ENCODE measurements at places on chromosomes 1 and 21.

DNA sequence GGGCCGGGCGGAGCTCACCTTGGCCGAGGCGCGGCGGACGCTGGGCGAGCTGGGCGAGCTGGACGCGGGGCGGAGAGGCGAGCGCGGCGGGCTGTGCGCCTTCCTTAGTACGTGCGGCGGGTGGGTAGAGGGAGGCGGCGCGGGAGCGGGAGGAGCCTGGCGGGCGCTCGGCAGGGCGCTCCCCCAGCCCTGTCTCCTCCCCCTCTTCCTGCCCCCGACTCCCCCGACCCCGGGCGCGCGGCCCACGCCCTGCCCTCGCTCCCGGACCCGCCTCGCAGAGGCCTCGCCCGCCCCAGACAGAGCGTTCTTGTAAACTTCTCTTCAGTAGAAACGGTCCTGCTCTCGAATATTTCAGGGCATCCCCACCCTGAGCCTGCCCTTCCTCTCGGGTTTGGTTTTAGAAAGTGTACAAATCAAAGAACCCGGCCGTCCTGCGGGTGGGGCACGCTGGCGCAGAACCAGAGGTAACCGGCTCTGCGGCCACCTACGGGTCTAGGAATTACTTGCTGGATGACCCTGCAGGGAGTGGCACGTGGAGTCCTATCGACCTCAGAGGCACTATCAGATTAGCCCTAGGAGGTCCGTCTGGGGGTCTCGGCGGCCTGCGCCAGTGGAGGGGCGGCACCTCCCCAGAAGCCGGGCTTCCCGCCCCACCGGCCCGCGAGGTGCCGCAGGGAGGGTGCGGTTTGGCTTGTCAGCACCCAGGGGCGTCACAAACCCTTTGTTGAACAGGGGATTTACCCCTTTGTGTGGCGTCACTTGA is at the start of gene S100A10:
Gene S100A10, minus strand, starts transcription at position 126 of the 763 bp plus-strand sequence. CDS start 7,629 bp downstream, outside the sequence.
- H3K27ac ChIP-seq = peak within 1 kb of the TSS; percentile 98
- H3K27me3 ChIP-seq = no peaks in the 10 kb centered on the region
- no peaks in the 10 kb centered on the region for H3K36me3 ChIP-seq

GRCh38 chr1:193077991-193078390 is 18.6 kb downstream of the RO60 start:
- H3K36me3 ChIP-seq = peaks cover 51% of the 10 kb centered on the region
- H3K4me1 ChIP-seq = no peaks in the 10 kb centered on the region
- H3K27me3 ChIP-seq = no peaks in the 10 kb centered on the region

GRCh38 chr1:240000634-240001033 is 91.0 kb upstream of the FMN2 start:
- no peaks in the 10 kb centered on the region for H3K36me3 ChIP-seq
- no peak overlapping the region for H3K4me3 ChIP-seq
- no peak for DNase-seq

- no peaks in the 10 kb centered on the region for H3K4me1 ChIP-seq
- peaks cover 66% of the 10 kb centered on the region for H3K36me3 ChIP-seq
- no peaks in the 10 kb centered on the region for H3K27me3 ChIP-seq
- no peak for DNase-seq
Measured at GRCh38 chr1:67041841-67042503, 12.0 kb downstream of the SLC35D1 start.

- peaks cover 39% of the 10 kb centered on the region for H3K4me1 ChIP-seq
- H3K4me3 ChIP-seq = no peak overlapping the region
- H3K36me3 ChIP-seq = no peaks in the 10 kb centered on the region
- peaks cover 38% of the 10 kb centered on the region for H3K27me3 ChIP-seq
Measured at GRCh38 chr21:36555199-36555800, 75.4 kb upstream of the CLDN14 start.

- H3K4me1 ChIP-seq = no peaks in the 10 kb centered on the region
- H3K36me3 ChIP-seq = no peaks in the 10 kb centered on the region
Measured at GRCh38 chr1:29836651-29837646, 600.6 kb downstream of the PTPRU start.

DNA sequence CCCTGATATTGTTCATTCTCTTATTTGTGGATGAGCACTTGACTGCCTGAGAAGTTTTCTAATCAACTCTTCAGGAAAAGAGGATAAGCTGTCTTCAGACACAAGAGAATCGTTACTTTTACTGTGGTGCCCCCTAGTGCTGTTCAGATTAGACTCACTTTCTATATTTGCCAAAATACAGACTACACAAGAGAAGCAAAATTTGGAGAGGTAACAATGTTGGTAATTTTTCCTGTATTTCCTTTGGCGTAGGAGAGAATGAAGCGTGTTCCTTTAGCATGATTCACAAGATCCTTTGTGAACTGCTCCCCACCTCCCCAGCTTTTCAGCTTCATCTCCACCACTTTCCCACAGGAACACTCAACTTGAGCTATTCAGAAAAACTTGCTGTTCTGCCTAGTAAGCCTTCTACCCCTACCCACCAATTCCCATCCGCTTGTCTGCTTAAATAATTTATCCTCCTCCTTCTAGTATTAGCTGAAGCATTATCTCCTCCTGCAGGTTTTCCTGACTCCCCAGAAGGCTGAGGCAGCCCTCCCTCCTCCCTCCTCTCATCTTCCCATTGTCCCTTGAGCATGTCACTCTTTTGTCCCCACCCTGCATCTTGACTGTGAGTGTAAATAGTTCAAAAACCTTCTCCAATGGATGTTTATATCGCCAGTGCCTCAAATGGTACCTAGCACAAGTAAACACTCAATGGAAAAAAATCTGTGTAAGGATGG is 4.5 kb downstream of the TNFSF4 start:
- H3K36me3 ChIP-seq = no peaks in the 10 kb centered on the region
- no peak overlapping the region for H3K27ac ChIP-seq
- peaks cover 2% of the 10 kb centered on the region for H3K27me3 ChIP-seq
- no peak for DNase-seq
- H3K4me3 ChIP-seq = no peak overlapping the region

DNA sequence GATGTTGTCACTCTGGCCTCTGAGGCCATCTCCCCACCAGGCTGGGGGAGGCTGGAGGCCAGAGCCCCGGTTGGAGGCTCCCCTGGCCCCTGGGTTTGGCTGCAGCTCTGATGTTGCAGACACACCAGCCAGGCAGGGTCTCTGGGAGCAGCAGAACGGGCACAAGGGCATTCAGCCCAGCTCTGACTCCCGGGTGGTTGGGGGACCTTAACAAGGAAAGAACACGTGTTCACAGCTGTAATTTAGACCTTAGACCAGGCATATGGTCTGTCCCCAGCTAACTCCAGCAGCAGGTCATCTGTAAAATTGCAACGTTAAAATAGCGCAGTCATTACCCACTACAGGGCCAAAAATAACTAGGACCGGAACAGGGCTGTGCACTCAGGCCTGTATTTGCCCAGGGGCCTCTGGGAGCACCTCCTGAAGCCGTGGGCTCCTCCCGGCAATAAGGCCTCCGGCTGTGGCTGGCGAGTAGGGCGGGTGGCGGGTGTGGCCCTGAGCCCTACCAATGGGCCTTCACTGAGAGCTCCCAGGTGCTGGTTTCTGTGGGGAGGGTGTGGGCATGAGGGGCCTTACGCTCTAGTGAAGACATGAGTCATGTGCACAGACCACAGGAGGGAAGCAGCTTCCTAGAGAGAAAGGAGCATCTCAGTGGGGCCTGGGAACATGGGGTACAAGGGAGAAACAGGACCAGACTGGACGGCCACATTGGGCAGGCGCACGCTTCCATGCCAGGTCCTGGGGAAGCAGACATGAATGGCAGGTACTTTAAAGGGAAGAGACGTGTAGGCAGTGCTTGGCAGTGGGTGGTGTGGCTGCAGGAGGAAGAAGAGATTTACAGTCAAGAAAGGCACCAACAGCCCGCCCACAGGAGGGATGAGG is 6.1 kb downstream of the LDLRAP1 start:
- peaks cover 3% of the 10 kb centered on the region for H3K27me3 ChIP-seq
- no peak for DNase-seq
- H3K4me3 ChIP-seq = no peak overlapping the region
- peaks cover 18% of the 10 kb centered on the region for H3K4me1 ChIP-seq
- no peaks in the 10 kb centered on the region for H3K36me3 ChIP-seq
- H3K27ac ChIP-seq = no peak overlapping the region

- H3K36me3 ChIP-seq = no peaks in the 10 kb centered on the region
- H3K27ac ChIP-seq = no peak overlapping the region
- DNase-seq = no peak
- no peak overlapping the region for H3K4me3 ChIP-seq
Measured at GRCh38 chr1:55716151-55716550, 501.0 kb upstream of the USP24 start.

GRCh38 chr1:19456968-19457441 is 28.3 kb downstream of the CAPZB start:
- peak overlapping the region; percentile 84 for H3K27ac ChIP-seq
- no peaks in the 10 kb centered on the region for H3K27me3 ChIP-seq
- DNase-seq = no peak
- H3K36me3 ChIP-seq = no peaks in the 10 kb centered on the region
- H3K4me3 ChIP-seq = no peak overlapping the region

DNA sequence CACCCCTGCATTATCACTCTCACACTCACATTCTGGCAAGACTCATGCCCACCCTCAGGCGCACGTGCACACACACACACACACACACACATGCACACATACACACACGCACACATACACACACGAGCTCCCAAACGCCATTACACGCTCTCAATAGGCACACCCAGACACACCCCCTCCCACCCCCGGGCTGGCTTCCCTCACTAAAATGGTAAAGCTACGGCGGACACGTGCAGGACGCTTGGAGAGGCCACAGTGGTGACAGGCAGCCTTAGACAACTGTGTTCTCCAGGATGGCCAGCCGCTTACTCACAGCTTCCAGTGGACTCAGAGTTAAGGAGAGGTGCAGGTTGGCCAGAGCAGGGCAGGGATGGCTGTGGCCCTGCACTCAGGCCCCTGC is 10.1 kb downstream of the MATN1 start:
- DNase-seq = no peak
- H3K4me1 ChIP-seq = peaks cover 2% of the 10 kb centered on the region
- H3K4me3 ChIP-seq = no peak overlapping the region
- H3K27me3 ChIP-seq = peaks cover 22% of the 10 kb centered on the region

GRCh38 chr1:25815208-25816111 is 4.3 kb upstream of the MTFR1L start:
- no peak overlapping the region for H3K4me3 ChIP-seq
- H3K27me3 ChIP-seq = no peaks in the 10 kb centered on the region
- peaks cover 18% of the 10 kb centered on the region for H3K4me1 ChIP-seq
- H3K36me3 ChIP-seq = peaks cover 7% of the 10 kb centered on the region
- no peak for DNase-seq

GRCh38 chr1:62327360-62328055 is 8.3 kb upstream of the KANK4 start:
- H3K4me1 ChIP-seq = peaks cover 13% of the 10 kb centered on the region
- no peak overlapping the region for H3K4me3 ChIP-seq

- H3K4me1 ChIP-seq = peaks cover 20% of the 10 kb centered on the region
- no peak for DNase-seq
- H3K4me3 ChIP-seq = no peak overlapping the region
- no peaks in the 10 kb centered on the region for H3K27me3 ChIP-seq
- H3K27ac ChIP-seq = no peak overlapping the region
Measured at GRCh38 chr1:230303069-230303468, 123.1 kb downstream of the PGBD5 start.

DNA sequence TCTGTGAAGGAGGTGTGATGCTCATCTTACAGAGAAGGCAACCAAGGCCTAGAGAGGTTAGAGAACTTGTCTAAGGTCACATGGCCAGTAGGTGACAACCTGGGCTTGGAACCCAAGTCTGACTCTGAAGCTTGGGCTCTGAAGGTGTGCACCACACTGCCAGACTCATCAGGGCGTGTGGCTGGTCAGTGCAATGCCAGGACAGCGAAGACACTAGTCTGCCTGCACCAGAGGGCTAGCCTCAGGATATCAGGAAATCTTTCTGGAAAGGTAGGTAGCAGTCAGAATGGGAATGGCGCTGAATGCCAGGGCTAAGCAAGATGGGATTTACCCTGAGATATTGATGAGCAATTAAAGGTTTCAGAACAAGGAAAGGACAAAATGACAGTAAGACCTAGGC is 34.9 kb downstream of the ELK4 start:
- H3K36me3 ChIP-seq = peaks cover 6% of the 10 kb centered on the region
- no peaks in the 10 kb centered on the region for H3K27me3 ChIP-seq
- DNase-seq = no peak
- H3K4me1 ChIP-seq = peaks cover 16% of the 10 kb centered on the region
- H3K4me3 ChIP-seq = no peak overlapping the region
- no peak overlapping the region for H3K27ac ChIP-seq

DNA sequence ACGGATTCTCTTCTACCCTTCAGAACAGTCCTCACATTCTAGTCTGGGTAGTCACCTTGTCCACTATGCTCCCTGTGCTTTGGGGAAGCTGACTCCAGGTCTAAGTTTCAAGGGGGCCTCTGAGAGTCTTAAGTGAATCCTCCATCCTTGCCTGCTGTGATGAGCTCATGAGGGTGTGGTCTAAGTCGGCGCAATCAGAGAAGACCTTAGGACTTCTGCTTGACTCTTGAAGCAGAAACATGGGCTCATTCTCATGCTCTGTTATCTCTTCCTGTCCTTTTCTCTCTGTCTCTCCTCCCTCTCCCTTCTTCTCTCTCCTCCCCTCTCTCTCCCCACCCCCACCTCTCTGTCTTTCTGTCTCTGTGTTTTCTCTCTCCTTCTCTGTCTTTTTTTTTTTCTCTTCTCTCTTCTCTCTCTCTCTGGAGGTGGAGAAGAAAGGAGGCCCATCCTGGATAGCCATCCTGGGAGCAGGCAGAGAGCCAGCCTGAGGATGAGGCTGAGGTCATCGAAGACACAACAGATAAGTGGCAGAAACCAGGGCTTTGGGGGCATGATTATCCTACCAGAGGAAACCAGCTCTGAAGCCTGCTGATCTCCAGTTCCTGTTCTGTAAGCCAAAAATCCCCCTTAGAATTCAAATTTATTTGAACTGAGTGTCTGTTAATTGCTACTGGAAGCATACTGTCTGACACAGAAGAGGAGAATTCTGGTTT is 245.6 kb downstream of the SIPA1L2 start:
- no peak overlapping the region for H3K4me3 ChIP-seq
- no peak overlapping the region for H3K27ac ChIP-seq
- H3K4me1 ChIP-seq = peaks cover 38% of the 10 kb centered on the region
- no peak for DNase-seq
- no peaks in the 10 kb centered on the region for H3K36me3 ChIP-seq

DNA sequence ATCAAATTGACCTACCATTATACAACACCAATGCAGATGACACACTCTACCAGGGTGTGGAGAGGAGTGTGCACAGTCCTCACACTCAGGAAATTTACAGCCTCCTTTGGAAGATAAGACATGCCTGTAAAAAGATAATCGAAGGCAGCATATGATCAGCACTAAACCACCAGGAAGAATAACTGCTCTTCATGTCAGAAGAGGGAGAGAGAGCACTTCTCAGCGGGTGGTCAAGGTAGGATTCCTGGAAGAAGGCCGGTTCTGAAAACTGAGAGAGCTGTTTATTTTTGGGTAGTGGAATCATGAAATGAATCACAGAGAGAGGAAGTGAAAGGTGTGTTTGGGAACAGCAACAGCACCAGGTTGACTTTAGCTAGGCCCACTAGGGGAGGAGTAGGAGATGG is 14.0 kb upstream of the ZNF697 start:
- no peak for DNase-seq
- H3K27ac ChIP-seq = no peak overlapping the region
- no peak overlapping the region for H3K4me3 ChIP-seq
- H3K4me1 ChIP-seq = peaks cover 39% of the 10 kb centered on the region

Measured in mesothelial cell of epicardium (in vitro differentiated cells).